Activated naive CD4-positive, alpha-beta T cell treated with anti-CD3 and anti-CD28 coated beads, Interleukin-2, amount 50 U/mL, for 72 hours (primary cell): ENCODE measurements at places on chromosomes 7 and 10. TPM values are rescaled to one million over a fixed set of nuclear protein-coding genes. Genes with fewer than 3 reads are reported as not detected.
A peak's percentile ranks its signal among the peaks of the same experiment; 100 is the strongest.

The PLXNA4 gene
- total RNA-seq, result 0.06 TPM

DNA sequence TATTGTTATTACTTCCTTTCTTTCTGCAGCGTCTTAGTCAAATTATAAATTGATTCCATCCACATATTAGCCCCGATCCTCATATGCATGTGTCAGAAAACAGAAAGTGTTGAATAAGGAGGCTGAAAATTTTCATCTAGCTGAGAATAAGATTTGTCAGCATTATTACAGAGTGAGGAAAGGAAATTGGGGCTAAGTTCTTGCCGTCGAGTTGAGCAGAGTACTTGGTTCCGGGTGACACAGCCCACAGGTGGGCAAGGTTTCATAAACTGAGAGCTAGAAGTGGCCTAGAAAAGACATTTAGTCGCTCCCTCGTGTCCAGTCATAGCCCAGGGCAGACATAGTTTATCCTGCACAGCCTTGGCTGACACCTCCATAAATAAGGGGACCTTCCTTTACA, 461.7 kb upstream of the GALNT17 start:
- DNase-seq, result no peak

DNA sequence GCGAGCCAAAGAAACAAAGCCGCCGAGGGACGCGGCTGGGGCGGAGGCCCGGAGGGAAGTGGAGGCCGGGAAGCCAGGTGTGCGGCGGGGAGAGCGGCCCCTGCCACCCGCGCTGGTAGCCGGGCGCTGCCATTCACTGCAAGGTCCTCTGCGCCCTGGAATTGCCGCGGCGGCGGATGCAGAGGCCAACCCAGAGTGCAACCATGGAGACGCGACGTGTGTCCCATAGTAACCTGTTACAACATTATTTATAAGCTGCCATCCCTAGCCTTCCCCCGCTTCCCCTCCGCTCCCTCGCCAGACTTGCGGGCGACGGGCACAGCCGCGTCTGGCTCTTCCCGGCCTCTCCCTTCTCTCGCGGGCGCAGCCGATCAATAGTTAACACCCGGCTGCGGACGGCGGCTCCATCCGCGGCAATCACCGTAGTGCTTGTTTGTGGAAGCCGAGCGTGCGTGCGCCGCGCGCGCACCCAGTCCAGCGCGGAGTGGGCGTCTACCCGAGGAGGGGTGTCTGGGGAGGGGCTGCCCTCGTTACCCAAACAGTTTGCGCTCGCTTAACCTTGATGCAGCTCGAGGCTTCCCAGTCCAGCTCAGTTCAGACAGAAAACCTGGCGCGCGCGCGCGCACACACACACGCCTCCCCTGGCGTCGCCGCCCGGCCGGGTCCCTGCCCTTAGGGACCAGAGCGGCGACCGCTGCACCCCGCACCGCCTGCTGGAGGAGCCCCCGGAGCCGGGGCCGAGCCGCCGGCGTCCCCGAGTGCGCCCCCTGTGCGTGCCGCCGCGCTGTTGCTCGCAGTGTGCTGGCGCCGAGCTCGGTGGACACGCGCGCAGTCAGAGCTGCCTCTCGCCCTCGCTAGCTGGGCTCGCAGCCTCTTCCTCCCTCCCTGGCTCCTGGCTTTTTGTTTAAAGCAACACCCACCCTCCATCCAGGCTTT, 165.4 kb upstream of the DPP6 start:
- no peak for DNase-seq

The PODXL gene
- 0.18 TPM for total RNA-seq

The NPSR1 gene
- not detected for total RNA-seq

DNA sequence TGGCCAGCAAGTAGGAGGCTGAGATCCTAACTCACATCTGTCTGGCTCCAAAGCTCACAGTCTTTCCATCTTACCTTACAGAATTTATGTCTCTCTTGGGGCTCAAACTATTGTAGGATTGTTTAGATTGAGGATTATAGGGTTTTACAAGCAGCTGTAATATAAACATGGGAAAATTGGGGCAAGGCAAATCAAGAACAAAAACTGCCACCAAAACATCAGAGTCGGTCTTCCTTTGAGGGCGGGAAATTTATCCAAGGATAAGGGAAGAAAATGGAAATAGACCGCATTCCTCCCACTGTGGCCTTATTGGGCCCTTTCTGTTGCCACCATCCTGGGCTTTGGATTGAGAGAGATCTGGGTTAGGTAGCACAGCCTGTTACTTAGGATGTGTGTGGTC, 22.5 kb downstream of the RBM20 start:
- no peak for DNase-seq

- no peak for DNase-seq
Measured at GRCh38 chr7:91228927-91229558, 35.2 kb upstream of the FZD1 start.

- no peak for DNase-seq
Measured at GRCh38 chr10:49664006-49664841, 15.2 kb upstream of the C10orf53 start.

- no peak for DNase-seq
Measured at GRCh38 chr7:74405191-74405898, 48.4 kb upstream of the GTF2IRD1 start.

DNA sequence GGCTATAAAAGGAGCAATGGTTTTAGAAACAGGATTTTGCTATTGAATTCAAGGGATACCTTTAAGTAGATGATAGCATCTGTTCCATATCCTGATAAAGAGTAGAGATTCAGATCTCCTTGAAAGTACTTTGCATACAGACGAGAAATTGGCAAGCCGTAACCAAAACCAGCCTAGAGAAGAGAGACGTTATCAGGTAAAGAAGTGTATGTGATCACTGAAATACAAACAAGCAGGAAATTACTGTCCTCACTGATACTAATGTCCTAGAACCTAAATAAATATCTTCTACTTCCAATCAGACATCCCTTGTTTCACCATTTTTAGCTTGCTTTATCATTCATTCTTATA, 9.4 kb downstream of the PDK4 start:
- no peak for DNase-seq

- no peak for DNase-seq
Measured at GRCh38 chr7:55191926-55192692, 173.0 kb upstream of the LANCL2 start.

- DNase-seq, result no peak
Measured at GRCh38 chr7:20352573-20353306, 22.0 kb downstream of the ITGB8 start.

DNA sequence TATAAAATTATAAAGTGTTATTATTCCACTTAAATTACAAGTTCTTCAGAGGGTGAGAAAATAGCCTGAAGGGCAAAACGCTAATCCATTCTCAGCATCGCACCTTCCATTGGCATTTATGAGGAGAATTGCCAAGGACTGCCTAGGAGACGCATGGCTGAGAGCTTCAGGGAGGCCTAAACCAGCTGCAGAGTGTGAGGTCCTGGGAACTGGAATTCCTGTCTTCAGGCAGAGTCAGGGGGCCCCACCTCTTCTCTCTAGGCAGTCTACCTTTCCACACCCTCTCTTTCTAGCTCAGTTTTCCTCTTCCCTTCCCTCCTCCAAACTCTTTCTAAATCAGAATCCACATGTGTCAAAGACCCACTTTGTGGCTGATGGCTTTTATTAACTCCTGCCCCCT, 35.3 kb downstream of the LRRC72 start:
- DNase-seq, result no peak

DNA sequence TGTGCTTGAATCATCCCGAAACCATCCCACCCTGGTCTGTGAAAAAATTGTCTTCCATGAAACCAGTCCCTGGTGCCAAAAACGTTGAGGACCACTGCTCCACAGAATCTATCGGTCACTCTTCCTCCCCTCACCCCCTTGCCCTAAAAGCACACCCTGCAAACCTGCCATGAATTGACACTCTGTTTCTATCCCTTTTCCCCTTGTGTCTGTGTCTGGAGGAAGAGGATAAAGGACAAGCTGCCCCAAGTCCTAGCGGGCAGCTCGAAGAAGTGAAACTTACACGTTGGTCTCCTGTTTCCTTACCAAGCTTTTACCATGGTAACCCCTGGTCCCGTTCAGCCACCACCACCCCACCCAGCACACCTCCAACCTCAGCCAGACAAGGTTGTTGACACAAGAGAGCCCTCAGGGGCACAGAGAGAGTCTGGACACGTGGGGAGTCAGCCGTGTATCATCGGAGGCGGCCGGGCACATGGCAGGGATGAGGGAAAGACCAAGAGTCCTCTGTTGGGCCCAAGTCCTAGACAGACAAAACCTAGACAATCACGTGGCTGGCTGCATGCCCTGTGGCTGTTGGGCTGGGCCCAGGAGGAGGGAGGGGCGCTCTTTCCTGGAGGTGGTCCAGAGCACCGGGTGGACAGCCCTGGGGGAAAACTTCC, 784 bp upstream of the SERPINE1 start:
- no peak for DNase-seq

GRCh38 chr7:72223351-72223750, 188.8 kb downstream of the CALN1 start:
- DNase-seq, result no peak

- DNase-seq, result no peak
Measured at GRCh38 chr7:82204694-82205093, 238.9 kb downstream of the CACNA2D1 start.

- DNase-seq, result no peak
Measured at GRCh38 chr10:110078317-110078716, 70.5 kb downstream of the ADD3 start.

GRCh38 chr10:98405422-98405821, 9.6 kb downstream of the PYROXD2 start:
- DNase-seq, result no peak

The MTERF1 gene
- total RNA-seq, result 23.2 TPM

GRCh38 chr10:44706745-44707144, 204.4 kb upstream of the TMEM72 start:
- no peak for DNase-seq

The ANKRD61 gene
- 0.33 TPM for total RNA-seq

GRCh38 chr10:120691625-120692024, 159.5 kb upstream of the WDR11 start:
- DNase-seq, result no peak

- no peak for DNase-seq
Measured at GRCh38 chr10:12583891-12584595, 234.7 kb downstream of the CAMK1D start.

DNA sequence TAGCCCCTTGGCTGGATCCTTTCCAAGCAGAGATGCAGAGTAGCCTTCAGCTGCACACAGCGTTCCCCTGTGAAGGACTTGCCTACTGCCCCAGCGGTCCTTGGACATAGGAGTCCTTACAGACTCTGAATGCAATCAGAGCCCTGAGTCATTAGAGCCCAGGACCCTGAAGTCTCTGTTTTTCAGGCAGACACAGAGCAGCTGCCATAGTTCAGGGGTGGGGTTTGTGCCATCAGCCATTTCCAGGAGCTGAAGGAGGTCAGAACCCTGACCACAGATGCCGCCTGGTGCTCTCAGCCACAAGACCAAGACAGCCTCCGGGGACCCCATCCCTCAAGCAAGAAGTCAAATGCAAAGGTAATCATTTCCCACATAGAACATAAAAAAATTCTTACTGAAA, 32.8 kb upstream of the WDFY4 start:
- DNase-seq, result no peak

- no peak for DNase-seq
Measured at GRCh38 chr7:77244222-77244934, 44.8 kb upstream of the FGL2 start.

The ADRB1 gene
- total RNA-seq, result not detected

The PTPN20 gene
- 2.1 TPM for total RNA-seq

DNA sequence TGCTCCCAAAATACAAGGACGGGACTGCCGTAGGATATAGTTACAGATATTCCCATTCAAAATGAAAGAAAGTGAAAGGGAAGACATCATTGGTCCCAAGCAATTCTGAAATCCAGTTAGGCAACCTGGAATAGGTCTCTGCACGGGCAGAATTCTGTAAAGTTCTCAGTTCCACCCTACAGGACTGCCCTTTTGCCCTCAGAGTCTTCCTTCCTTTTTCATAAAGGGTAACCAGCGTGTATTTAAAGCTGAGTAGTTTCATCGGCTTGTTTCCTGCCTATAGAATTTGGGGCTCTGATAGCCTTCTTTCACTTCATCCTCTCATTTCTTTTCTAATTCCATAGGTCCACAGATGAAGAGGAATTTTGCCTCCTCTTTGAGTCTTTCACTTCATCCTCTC, 20.0 kb downstream of the COPG2 start:
- no peak for DNase-seq

DNA sequence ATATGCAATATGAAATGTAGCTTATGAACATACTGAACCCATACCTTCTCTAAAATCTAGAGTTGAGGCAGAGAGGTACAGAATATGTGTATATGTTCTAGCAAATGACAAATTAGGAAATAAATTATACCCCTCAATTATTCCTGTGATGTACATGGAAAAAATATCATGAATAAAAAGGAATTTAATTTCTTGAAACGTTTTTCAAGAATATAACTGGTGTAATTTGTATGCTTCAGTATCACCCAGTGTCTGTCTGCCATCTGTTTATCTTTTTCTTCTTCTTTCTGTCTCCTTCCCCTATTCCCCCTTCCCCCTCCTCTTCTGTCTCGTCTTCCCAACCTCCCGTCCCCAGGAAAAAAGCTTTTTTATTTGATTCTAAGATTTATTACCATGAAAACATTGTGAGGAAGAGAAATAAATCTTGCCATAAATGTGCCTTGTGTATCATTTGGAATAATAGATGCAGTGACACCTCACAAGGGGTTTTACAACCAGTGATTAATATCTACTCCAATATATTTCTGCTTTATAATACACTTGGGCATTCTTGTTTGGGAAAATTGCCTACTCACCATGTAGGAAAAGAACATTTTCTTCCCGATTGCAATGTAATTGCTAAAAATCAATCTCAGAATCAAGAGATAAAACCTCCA, 12.2 kb downstream of the LANCL2 start:
- DNase-seq, result no peak

The TWIST1 gene
- not detected for total RNA-seq

The UTF1 gene
- total RNA-seq, result not detected

DNA sequence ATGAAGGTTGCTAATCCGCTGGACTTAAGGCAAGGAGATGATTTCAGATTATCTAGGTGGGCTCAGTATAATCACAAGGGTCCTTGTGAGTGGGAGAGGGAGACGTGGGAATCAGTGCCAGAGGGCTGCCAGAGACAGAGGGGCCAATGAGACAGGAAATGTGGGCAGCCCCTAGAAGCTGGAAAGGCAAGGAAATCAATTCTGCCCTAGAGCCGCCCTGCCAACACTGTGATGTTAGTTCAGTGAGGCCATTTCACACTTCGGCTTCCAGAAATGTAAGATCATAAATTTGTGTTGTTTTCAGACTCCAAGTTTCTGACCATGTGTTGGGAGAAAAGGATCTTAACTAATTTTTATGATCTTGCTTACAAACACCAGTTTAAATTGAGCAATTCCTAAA, 3.6 kb upstream of the GPNMB start:
- DNase-seq, result no peak

- DNase-seq, result peak; percentile 43
Measured at GRCh38 chr7:98836811-98837629, 32.8 kb downstream of the TMEM130 start.

The NODAL gene
- total RNA-seq, result not detected
